H9 (cell line): ENCODE measurements at places on chromosomes 5 and 9. TPM values are rescaled to one million over a fixed set of nuclear protein-coding genes. Genes with fewer than 3 reads are reported as not detected.

- H3K4me3 ChIP-seq: no peak overlapping the region
- DNase-seq: no peak
- H3K27ac ChIP-seq: no peak overlapping the region
- peaks cover 88% of the 10 kb centered on the region for H3K36me3 ChIP-seq
- no peaks in the 10 kb centered on the region for H3K27me3 ChIP-seq
- H3K4me1 ChIP-seq: no peaks in the 10 kb centered on the region
Measured at GRCh38 chr9:33341182-33341581, 50.9 kb downstream of the NFX1 start.

DNA sequence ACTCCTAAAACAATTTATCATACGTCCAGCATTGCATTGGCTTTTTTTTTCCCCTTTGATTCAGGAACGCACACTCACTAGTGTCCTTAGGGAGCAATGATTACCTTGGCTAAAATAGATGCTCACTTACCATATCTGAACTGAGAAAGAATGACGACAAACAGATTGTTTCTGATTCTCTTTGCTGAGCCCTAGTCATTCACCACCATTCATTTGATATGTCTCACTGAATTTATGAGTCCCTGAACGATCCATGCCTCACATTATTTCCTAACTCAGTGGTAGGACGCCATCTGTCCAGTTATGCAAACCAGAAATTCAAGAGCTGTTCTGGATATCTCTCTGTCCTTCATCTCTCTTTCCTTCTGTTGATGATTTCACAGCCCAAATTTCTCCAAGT is 39.3 kb upstream of the DAB2 start:
- H3K27me3 ChIP-seq: no peaks in the 10 kb centered on the region; the same call in 1 of the 2 replicates
- no peak for DNase-seq
- no peak overlapping the region for H3K4me3 ChIP-seq
- no peak overlapping the region for H3K27ac ChIP-seq
- no peaks in the 10 kb centered on the region for H3K36me3 ChIP-seq

- H3K4me3 ChIP-seq: no peak overlapping the region
- H3K27me3 ChIP-seq: no peaks in the 10 kb centered on the region
- no peaks in the 10 kb centered on the region; the same call in 1 of the 2 replicates for H3K4me1 ChIP-seq
- H3K27ac ChIP-seq: no peak overlapping the region
- no peak for DNase-seq
Measured at GRCh38 chr5:171157775-171158174, 151.3 kb upstream of the TLX3 start.

DNA sequence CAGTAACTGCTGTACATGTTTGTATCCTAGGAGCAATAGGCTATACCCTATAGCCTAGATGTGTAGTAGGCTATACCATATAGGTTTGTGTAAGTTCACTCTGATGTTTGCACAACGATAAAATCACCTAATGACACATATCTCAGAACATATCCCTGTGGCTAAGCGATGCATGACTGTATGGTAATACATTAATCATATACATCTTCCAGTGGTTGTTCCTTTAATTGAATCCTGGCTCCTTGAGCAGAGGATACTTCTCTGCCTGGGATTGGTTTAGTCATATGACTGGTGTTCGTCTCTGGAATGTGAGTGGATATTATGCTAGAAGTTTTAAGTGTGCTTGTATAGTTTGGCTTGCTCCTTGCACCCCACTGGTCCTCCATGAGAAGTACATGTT is 425.8 kb downstream of the MAN2A1 start:
- DNase-seq: no peak
- H3K27ac ChIP-seq: no peak overlapping the region

Gene SPINK13
- not detected in 2 replicates for total RNA-seq
